Suppressor macrophage treated with lipopolysaccharide for 4 hours (primary cell): ENCODE measurements at places on chromosomes 2 and 18.

GRCh38 chr2:233481368-233482142 is 85.0 kb downstream of the USP40 start:
- no peak for DNase-seq

DNA sequence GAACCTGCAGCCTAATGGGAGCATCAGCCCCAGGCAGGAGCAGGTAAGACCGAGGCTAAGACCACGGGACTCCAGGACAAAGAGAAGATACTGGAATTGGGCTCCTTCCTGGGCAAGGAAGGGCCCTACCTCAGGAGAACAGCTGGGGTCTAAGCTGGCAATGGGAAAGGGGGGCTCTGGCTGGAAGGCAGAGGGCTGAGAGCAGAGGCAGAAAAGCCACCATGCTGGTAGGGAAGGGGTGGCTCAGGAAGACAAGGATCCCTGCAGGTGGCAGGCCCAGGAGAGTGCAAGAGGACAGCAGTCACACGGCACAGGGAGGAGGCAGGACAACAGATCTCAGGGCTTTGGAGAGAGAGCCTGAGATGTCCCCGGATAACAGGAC is 203.5 kb downstream of the NDUFA10 start:
- no peak for DNase-seq

DNA sequence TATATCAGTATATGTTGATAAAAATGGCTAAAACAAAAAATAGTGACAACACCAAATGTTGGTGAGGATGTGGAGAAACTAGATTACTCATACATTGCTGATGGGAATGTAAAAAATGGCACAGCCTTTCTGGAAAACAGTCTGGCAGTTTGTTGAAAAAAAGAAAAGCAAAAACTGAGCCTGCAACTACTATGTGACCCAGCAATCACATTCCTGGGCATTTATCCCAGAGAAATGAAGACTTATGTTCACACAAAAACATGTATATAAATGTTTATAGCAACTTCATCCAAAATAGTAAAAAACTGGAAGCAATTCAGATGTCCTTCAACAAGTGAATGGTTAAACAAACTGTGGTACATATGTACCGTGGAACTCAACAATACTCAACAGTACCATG is 7.5 kb upstream of the KDSR start:
- no peak for DNase-seq

DNA sequence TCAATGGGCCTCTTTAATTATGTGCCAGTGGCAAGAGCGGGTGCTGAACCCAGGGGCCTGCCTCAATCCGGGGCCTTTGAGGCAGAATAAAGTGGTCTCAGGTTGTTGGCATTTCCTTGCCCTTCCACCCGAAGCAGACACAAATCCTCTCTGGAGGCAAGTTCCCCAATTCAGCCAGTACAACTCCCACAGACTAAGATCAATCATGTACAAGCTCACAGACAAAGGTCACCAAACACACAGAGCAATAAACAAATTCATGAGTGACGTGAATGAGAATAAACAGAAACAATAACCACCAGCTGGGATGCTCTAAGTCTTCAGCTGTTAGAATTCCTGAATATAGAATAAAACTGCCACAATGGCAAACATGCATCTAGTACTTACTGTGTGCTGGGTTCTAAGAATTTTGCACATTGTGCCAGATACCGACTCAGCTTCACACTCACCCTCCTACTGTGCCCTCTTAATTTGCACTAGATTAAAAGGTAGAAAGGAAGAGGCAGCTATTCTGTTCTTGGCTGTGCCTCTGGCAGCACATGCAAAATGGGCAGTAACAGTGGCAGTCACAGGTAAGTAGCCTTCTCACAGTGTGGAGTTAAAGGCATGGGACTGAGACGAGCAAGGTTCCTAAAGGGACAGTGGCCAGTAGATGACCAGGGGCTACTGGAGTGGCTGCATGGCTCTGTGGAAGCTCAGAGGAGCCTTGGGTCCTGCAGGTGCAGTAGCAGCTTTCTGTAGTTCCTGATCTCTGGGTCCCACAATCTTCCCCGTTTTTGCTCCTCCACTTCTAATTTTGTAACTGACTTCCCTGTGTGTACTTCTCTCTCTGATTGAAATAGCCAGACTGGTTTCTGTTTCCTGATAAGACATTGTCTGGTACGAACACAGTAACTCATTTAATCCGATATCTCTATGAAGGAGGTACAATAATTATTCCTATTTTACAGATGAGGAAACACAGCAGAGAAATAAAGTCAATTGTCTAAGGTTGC is 34.6 kb upstream of the IL1B start:
- peak; percentile 59 for DNase-seq

DNA sequence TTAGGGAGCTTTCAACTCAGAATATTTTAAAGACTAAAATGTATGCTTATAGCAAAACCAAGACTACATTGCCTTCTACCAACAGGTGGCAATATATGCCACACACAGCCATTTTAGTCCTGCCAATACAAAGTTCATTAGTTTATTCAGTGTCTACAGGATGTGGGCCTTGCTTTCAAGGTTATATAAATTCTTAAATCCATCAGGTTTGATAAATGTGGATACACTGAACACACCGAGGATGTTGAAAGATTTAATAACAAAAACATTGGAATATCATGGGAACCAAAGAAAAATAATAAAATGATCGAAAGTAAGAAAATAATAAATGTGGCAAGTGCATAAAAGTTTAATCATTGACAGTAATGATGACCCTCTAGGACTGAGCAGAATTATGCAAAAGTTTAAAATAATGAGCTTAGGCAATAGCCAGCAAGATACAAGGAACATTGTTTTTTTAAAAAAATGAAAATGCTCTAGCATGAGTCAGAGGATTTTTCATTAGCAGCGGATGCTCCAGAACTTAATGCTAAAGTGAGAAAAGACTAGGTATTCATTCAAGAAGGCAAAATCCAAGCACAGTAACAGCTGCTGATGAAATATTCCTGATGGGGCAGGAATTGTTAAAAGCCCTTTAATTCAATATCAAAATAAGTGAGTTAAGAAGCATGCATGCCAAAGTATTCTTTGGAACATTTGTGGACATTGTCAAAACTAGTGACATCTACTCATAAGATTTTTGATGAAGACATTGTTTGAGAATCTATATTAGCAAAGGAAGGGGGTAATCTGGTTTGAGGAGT is 14.2 kb downstream of the SCN9A start:
- DNase-seq, result peak; percentile 41

DNA sequence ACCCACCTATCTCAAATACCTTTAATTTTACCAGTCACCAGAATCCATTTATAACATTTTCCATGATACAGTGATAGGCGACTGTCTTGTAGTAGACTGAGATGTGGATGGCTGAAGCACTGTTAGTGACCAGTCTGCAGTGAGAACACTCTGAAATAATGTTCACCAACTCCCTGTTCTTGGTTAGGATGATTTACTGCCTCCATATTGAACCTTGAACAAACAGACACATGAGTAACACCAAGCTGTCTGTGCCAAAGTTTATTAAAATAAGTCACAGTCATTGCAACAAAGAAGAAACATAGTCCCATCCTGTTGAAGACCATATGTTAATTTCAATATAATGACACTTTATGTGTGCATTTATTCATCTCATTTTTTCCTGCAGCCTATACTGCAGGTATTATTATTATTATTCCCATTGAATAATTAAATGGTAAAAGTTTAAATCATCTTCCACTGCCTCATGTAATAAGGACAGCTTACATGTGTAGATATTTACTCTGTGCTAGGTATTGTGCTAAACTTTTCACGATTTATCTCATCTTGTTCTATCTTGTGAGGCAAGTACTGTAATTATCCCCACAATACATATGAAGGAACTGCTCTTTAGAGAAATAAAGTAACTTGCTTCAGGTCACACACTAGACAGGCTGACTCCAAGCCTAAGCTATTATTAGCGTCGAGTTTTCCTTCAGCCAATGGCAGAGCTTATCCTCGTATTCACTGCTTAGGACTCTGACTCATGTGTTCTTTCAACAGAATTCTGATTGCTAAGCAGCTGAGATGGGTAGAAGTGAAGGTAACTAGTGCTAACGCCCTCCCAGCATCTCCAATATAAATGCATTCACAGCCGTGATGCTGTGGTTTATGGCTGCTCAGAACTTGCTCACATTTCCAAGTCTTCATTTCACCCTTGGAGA is 62.5 kb downstream of the ONECUT2 start:
- no peak for DNase-seq
